CD4-positive, alpha-beta T cell treated with Interleukin-12 subunit alpha and Interleukin-12 subunit beta, for 1 hour (primary cell): ENCODE measurements at places on chromosomes 2 and 18.

DNA sequence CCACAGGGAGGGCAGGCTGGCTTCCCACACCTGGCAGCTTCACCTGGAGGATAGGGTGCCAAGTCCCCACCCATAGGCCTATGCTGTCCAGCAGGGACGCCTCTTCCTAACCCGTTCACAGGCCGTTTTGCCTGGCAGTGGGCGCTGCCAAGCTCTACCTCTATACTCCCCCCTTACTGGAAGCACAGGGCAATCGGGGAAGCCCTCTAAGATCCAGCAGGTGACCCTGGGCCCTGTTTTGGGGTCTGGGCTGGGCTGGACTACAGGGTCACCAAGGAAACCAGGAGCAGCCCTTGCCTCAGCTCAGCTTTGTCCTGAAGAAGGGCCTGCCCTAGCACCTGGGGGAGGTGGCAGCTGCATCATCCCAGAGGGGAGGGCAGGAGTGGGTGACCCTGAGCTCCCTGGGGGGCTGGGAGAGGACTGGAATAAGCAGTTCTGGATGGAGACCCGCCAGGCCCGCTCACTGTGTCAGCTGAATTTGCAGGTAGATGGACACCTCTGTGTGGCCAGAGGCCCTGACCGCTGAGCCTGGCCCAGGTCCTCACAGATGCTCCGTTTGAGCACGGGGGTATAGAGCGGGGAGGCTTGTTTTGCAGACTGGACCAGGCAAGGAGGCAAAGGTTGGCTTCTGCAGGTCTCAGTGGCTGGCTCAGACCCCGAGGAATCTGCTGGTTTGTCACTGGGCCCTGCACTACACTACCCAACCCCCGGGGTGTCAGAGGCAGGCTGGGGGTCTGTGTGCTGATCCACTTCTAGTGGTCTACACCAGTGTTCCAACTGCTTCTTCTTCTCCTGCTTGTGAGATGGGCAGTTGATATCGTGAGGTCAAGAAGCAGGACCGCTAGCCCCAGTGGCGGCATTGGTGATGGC lies 163.1 kb downstream of the ASB1 start:
- DNase-seq: no peak

DNA sequence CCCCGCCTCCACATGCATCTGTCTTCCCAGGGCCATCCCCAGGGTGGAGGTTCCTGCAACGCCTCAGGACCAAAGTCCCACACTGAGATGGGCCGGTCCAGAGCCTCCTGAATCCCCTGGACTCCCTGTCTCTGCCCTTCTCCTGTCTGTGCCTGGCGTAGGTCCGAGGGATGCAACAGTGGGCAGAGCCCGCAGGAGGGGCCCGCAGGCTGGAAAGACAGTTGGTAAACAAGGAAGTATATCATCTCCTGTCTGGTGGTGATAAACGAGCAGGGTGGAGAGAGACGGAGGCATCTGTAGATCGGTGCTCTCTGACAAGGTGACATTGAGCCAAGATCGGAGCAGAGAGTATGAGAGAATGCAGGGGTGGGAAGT lies 72.6 kb upstream of the RAB6C start:
- DNase-seq: no peak

- DNase-seq: no peak
Measured at GRCh38 chr18:58545338-58546296, 83.3 kb downstream of the ALPK2 start.

GRCh38 chr18:79954791-79955190 lies 3.3 kb upstream of the SLC66A2 start:
- no peak for DNase-seq

DNA sequence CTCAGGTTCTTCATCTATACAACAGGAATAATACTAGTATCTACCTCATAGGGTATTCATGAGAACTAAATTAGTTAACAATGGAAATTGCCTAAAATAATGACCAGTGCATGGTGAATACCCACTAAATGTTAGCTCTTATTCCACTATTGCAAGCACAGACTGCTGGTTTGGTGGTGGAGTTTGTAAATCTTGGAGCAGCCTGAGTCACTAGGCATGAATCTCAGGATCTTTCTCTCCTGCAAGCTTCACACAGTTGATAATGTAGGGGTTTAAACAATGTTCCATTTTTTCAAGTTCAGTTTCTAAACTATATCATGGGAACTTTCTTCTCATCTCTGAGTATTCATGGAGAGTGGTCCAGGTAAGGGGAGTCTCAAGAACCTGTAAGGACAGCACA lies 84.0 kb downstream of the OSR1 start:
- DNase-seq: no peak

DNA sequence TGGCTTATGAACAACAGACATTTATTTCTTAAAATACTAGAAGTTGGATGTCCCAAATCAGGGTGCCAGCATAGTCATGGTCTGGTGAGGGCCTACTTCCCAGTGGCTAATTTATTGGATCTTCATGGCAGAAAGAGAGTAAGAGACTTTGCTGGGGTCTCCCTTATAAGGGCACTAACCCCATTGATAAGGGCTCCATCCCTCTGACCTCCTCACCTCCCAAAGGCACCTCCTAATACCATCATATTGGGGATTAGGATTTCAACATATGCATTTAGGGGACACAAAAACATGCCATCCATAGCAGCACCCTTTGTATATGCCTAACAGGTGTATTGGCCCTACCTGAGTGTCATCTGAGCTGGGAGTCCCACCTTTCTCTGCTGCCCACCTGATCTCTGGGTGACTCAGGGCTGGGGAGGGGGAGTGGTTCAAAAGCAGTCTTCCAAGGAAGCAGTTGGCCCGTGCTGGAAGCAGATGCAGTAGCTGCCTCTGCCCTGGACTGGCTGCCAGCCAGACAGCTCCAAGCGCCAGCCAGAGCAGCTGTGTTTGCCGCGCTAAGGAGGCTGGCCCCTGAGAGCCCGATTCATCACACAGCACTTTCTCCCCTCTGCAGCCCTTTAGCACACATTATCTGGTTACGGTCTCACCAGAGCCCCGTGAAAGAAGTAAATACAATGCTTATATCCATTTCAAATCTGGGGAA lies 84.6 kb downstream of the SMAD7 start:
- no peak for DNase-seq

- DNase-seq: no peak
Measured at GRCh38 chr2:126356631-126357030, 299.3 kb upstream of the GYPC start.

GRCh38 chr2:11629851-11630250 lies 40.1 kb downstream of the NTSR2 start:
- DNase-seq: no peak

- DNase-seq: no peak
Measured at GRCh38 chr2:129728035-129728972, 251.2 kb upstream of the RAB6C start.

DNA sequence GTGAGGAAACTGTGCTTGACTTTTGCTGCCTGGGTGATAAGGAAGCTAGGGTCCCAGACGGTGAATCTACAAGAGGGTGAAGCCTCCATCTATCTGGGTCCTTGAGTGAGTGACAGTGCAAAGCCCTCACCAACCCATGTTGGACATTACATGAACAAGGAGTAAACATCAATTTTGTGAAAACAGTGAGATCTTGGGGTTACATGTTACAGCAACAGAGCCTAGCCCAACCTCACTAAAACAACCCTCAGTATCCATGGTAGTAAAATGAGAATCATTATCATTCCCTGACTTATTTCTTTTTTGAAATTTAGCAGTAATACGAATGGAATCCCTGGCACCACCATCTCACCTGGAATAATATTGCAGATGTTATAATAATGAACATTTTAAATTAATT lies 103.4 kb downstream of the TSN start:
- no peak for DNase-seq

DNA sequence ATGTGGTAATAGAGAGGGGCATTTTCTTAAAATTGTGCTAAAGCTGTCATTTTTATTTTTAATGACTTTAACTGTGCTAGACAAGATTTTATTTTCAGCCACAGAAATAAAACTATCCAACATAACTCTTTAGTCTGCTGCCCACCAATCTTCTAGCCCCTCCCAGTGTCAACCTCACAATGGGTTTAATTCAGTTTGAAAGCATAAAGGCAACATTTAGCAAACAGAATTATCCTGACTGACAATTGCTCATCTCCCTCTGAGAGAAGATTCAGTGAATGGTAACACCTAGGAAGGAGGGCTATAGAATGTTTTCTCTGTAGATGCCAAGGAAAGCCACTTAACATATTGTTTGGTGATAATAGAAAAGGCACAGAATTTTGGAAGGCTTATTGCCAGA lies 5.2 kb downstream of the ERMN start:
- no peak for DNase-seq

GRCh38 chr2:233676046-233676445 lies 4.3 kb downstream of the UGT1A9 start:
- DNase-seq: no peak

DNA sequence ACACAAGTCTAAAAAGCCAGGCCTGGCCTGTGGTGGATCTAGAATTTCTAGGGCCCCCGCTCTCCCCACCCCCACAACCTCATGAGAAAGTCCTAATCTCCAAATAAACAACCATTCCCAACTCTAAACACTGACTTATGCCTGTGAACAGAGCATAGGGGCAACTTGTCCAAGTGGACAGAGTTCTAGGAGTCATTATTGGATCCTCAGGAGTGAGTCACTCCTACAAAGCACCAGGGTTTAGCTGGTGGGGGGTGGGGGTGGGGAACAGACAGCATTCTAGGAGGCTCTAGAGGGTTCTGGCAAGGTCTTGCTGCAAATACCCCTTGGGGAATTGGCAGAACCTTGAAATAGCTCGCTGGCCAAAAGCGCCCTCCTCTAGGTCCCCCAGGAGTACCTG lies 83.3 kb downstream of the ZCCHC2 start:
- DNase-seq: no peak

DNA sequence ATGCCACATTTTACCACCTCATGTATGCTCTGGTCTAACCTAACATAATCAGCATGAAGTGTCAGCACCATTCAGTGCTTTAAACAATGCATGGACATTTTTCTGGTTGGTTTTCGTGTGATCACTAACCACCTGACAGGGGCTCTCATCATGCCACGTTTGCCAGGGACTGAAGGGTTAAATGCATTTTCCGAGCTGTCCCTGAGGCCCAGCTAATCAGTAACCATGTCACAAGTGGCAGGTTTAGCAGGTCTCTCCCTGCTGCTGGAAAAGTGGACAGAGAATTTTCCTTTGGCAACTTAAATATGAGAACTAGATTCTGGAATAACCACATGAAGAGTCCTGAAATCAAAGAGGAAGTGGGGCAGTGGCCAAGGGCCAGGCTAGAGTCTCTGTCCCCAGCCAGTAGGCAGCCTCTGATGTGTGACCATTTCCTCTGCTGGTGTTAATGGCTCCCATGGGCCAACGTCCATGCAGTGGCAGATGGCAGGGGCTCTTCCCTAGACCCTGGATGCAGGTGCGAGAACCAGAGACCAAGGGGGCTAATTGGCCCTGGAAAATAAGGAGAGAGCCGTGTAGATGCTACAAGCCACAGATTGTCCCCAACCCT lies 69.5 kb downstream of the TPGS2 start:
- DNase-seq: no peak

- DNase-seq: no peak
Measured at GRCh38 chr18:72502671-72503431, 41.3 kb downstream of the CBLN2 start.

DNA sequence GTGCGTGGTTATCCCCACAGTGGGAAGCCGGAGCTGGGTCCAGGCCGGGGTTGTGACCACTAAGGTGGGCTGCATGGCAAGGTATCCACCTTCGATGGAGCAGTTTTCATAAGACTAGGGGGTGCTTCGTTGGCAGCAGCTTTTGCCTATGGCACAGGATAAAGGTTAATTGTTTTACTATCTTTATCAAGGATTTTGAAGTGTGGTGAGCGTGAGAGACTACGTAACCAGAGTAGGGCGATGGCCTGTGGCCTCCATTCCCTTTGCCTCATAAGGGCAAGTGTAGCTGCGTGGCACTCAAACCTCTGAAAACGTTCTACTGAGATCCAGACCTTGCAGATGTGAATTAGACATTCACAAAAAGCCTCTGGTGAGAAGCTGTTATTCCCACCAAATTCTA lies 206.6 kb downstream of the ACKR3 start:
- DNase-seq: no peak

GRCh38 chr2:85061896-85062295 lies 71.3 kb upstream of the TCF7L1 start:
- no peak for DNase-seq
